Activated naive CD4-positive, alpha-beta T cell treated with Interleukin-2 at 50 U/mL for 16 hours (primary cell): ENCODE measurements at places on chromosomes 4 and X.

DNA sequence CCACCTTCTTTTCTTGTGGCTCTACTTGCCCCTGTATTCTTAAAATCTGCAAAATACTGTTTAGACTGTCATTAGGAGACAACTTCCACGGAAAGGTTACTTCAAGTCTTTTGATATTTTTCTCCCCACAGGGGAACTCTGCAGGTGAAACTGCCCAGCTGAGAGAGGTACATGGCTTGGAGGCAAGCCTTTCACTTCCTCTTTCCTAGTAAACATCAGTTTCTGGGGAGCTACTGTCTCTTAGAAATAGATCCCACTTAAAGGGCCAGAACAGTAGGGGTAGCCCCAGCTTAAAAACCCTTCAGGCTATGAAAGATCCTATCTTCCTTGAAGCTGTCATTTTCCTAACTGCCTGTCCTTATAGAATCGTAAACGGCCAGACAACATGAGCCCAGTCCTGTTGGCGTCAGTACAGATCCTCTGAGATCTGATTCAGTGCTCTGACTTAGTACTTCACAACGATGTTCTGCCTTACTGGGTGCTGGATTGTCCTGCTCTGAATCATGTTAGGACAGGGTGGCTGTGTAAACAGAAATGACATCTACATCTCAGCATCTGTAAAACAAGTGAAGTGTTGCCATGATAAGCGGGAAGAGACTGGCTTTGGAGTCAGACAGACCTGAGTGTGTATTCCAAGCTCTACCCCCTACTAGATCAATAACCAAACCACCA, 102.1 kb downstream of the ITIH6 start:
- no peak for DNase-seq

DNA sequence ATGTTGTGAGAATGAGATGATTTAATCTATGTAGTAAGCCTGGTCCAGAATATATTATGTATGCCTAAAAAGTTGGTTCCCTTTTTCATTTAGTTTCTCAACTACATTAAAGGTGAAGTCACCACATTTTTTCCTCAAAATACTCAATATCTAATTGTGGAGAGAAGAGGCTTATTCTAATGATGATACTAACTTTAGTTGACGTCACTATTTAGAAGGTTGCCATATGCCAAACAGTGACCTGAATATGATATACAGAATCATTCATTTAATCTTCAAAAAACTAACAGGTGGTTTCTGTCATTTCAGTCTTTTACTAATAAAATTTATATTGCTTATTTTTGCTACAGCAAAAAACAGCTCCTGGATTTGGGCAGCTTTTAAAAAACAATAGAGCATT, 480.7 kb upstream of the NWD2 start:
- DNase-seq, result no peak

DNA sequence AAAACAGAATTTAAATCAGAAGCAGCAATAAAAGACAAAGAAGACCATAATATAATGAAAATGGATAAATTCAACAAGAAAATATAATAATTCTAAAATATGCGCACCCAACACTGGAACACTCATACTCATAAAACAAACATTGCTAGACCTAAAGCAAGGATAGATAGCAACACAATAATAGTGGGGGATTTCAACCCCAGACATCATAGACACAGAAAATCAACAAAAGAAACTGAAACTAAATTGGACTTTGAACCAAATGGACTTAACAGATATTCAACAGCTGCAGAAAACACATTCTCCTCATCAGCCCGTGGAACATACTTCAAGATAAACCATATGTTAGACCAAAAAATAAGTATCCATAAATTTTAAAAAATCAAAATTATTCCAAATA, 1552.6 kb downstream of the C4orf33 start:
- DNase-seq, result no peak

GRCh38 chr4:848307-848691, 22.4 kb upstream of the CPLX1 start:
- DNase-seq, result no peak

DNA sequence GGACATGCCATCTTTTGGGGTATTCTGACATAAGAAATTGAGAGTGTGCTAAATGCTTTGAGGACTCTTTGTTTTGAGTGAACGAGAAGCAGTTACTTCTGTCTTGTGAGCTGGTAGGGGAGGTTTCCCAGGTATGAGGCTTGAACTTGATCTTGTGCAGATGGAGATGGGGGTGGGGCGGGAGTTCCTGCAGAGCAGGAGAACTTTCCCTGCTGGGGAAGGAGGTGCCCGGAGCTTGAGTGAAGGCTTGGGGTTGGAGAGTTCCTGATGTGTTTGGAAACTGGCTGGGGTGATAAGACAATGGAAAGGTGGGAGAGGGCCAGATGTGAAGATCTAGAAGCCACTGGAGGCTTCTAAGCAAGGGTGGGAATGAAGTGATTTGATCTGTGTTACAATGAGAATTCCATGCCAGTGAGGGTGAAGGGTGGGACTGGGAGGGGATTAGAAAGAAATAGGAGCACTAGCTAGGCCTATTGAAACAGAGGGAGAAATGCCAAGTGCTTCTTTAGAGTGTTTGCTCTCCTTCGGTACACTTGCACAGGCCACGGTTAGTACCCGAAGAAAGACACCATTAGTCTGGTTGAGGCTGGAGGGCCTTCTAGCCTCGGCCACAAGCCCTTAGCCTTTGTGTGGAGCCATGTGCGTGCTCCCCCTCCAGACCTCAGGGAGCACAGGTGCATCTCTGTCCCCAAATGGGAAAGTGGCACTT, 103.5 kb upstream of the STOX2 start:
- DNase-seq, result no peak

- DNase-seq, result no peak
Measured at GRCh38 chr4:120714417-120715010, 208.0 kb downstream of the PRDM5 start.

- DNase-seq, result no peak
Measured at GRCh38 chr4:26126143-26126718, 194.6 kb upstream of the RBPJ start.

DNA sequence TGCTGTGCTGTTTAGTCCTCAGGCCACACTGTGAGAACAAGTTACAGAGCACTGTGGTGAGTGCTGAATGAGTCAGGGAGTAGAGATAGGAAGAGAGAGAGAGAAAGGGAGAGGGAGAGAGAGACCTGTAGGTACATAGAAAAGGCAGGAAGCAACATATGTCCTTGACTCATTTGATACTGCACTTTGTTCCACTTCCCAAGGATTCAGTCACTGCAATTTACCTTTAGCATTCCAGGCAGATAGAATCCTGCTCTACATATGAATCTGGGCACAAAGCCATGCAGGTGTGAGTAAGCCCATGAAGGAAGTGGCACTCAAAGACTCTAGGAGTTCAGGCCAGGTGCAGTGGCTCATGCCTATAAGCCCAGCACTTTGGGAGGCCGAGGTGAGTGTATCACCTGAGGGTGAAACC, 1.0 kb upstream of the DAPP1 start:
- DNase-seq, result no peak

GRCh38 chrX:104319346-104319745, 64.6 kb upstream of the ESX1 start:
- no peak for DNase-seq

DNA sequence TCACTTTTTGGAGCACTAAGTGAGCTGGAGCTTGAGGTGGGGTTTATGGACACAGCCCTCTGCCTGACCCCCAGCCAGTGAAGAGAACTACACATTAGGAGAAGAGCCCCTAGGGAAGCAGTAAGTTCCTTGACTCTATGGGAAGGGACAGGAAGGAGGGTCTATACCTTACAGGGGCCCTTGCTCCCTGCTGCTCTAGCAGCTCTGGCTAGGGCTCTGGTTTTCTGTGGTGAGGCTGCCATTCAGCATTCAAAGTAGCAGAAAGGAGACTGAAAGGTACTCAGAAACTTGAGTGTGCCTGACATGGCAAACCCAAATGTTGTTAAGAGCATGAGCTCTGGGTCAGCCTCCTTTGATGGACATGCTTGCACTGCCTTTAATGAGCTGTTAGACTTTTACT, 144.0 kb upstream of the KIT start:
- no peak for DNase-seq

DNA sequence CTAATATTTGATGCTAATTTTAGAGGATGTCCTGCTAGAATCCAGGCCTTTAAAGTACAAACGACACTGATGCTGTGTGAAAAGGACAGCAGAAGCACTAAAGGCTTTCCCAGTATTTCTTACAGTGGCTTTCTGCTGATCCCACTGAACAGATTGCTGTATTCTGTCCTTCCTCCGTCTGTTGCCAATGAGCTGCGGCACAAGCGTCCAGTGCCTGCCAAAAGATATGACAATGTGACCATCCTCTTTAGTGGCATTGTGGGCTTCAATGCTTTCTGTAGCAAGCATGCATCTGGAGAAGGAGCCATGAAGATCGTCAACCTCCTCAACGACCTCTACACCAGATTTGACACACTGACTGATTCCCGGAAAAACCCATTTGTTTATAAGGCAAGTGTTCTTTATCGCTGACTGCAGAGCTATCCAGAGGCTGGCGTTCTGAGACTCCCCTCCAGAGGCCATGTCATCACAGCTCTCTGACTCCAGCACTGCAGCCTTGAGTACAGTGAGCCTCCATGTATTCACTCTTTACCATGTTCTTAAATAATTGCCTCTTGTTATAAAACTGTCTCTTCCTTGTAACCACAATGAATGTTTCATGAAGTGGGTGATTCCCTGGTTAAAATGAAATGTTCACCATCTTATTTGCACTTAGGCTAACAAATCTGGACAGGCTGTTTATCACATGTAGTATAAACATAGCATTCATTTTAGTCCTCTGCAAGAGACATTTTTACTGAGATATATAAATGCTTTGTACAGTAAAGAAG, 43.6 kb downstream of the GUCY1B1 start:
- no peak for DNase-seq

DNA sequence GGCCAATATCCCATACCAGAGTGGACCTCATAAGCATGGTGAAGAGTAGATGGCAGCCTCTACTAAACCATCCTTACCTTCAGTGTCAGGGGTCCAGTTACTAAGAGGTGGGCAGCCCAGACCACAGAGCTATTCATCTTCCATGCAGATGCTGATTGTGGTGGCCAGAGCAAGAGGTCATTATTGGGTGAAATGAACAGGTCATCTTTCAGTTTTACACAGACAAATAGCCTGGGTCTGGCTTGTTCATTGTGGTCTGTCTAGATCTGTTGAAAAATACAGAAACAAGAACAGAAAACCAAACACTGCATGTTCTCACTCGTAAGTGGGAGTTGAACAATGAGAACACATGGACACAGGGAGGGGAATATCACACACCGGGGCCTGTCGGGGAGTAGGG, 71.3 kb downstream of the PAK3 start:
- DNase-seq, result no peak

DNA sequence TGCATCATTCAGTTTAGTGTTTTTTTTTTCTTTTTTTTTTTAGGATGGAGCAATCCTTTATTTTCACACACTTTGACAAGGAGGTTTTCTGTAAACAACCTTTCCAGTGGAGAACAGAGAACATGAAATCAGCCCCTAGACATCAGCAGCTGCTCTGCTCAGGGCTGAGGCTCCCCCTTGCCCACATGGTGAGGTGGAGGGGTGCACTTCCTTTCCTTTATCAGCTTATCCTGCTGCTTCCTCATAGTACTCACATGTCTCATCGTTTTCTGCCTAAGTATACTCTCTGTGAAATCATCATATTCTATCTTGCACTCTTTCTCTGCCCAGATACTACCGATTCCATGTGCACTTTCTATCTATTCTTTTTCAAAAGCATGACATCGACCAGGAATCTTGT, 47.6 kb upstream of the PRSS12 start:
- no peak for DNase-seq

DNA sequence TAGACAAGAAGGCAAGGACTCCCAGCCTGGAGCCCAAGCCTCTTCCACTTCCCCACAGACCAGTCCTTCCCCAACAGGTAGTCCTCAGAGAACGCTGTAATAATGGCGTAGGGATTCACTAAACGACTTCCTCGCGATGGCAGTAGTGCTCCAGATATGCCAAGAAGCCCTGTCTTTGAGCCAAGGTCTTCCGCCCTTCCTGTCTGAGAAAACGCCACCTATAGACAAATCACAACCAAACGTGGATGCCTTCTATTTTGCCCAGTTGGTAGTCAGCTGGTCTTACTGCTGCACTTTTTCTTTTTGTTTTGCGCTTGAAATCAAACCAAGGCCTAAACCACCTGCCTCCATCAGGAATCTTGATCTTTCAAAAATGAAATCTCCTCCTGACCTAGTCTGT, 203.3 kb downstream of the OR13H1 start:
- DNase-seq, result no peak

DNA sequence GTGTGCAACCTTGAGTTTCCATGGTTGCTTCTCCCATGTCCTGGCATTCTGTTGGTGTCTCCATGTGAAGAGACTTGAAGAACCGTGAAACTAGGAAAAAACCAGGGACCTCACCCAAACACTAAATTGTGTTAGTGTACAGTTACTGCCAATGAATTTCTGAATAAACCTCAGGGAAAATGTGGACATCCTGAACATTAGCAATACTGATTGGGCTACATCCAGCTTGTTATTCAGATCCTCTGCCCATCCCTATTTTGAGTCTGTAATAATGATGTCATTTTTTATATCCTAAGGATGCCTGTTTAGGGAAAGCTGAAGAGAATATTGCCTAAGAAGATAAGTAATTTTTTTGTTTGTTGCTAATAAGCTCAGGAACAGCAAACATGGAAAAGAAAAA, 262.7 kb downstream of the TMA16 start:
- DNase-seq, result no peak

DNA sequence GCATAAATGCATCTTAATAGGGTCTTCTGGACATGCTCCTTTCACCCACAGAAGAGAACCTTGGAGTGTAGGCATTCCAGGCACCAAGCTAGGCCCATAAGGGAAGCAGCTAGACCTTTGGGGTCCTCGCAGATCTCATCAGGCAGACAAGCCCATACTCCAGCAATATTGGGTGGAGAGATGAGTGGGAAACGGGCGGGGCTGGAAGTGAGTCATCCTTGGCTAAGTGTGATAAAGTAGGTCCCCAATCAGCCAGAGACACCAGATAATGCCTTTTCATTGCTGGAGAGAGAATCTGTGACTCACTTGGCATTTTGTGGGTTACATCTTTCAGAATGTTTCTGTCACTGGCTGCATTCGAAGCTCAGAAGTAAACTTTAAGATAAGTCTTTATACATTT, 133.3 kb upstream of the MBNL3 start:
- DNase-seq, result peak; percentile 53

- no peak for DNase-seq
Measured at GRCh38 chr4:56728512-56728911, 47.4 kb upstream of the HOPX start.

GRCh38 chr4:73702796-73703287, 37.5 kb upstream of the CXCL8 start:
- DNase-seq, result no peak

- no peak for DNase-seq
Measured at GRCh38 chr4:138199568-138200235, 42.4 kb downstream of the SLC7A11 start.

DNA sequence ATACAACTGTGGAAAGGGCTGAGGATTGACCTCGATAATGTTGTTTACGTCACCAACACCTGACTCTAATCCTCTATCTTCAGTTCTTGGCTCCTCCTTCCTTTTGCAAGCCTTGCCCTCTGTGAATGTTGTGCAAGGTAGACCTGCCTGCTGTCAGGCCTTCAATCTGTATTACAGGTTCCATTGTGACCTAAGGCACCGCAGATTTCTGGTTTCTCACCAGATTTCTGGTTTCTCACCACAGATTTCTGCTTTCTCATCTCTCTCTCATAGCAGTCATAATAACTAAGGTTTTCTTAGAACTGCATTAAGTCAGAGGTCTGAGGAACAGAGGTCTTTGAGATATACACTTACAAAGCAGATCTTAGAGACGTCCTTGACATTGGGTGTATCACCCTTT, 51.5 kb upstream of the ETNPPL start:
- no peak for DNase-seq
